Sigmoid colon (tissue), 7 donors: ENCODE measurements at places on chromosomes 7 and 10. TPM values are rescaled to one million over a fixed set of nuclear protein-coding genes. Genes with fewer than 3 reads are reported as not detected.

Gene ITGA8
- total RNA-seq: 0.81 TPM

Gene SVOPL
- total RNA-seq: not detected

Gene ASIC3
- 4.3 TPM for total RNA-seq

Gene TUBAL3
- total RNA-seq: not detected

Gene C7orf57
- not detected for total RNA-seq

Gene AKR1D1
- total RNA-seq: not detected

Gene HYAL4
- not detected for total RNA-seq
